ENCODE measurements at places on chromosomes 7 and 10. TPM values are rescaled to one million over a fixed set of nuclear protein-coding genes. Genes with fewer than 3 reads are reported as not detected.

DNA sequence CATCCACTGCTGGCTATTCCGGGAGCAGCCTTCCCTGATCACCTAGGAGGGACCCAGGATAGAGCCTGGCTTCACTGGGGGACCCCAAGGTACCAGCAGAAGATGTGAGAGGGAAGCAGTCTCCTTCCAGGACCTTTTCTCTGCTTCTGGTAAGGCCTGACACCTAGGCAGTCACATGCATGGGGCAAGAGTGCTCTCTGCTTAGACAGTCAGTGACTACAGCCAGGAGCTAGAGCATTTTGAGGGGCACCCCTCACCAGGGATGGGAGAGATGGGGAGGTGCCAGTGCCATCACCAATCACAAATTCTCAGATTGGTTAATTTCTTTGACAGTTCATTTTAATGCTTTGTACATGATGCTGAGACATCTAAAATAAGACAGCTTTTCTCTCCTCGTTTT, 13.9 kb upstream of the ADO start:
- H3K4me1 ChIP-seq: no peaks in the 10 kb centered on the region
- H3K27ac ChIP-seq: no peak overlapping the region
- no peaks in the 10 kb centered on the region for H3K27me3 ChIP-seq

DNA sequence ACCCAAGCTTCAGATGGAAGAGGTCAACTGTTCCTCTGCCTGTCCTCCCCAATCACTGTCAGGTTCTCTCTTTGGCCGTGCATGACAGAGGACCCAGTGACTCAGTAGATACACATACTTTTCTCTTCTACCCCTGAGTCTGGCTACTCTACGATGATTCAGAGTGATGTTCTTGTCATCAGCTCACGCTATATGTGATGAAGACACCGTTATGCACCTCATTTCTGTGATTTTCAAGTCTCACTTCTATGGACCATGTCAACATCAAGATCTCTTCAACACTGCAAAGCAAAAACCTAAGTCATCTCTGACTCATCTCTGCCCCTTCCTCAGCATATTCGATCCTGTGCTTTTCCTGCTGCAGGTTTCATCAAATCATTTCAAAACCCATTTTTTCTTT, 76.6 kb upstream of the DGKI start:
- H3K27me3 ChIP-seq: no peaks in the 10 kb centered on the region
- no peak overlapping the region for H3K4me3 ChIP-seq
- peaks cover 10% of the 10 kb centered on the region for H3K4me1 ChIP-seq
- no peak overlapping the region for H3K27ac ChIP-seq

DNA sequence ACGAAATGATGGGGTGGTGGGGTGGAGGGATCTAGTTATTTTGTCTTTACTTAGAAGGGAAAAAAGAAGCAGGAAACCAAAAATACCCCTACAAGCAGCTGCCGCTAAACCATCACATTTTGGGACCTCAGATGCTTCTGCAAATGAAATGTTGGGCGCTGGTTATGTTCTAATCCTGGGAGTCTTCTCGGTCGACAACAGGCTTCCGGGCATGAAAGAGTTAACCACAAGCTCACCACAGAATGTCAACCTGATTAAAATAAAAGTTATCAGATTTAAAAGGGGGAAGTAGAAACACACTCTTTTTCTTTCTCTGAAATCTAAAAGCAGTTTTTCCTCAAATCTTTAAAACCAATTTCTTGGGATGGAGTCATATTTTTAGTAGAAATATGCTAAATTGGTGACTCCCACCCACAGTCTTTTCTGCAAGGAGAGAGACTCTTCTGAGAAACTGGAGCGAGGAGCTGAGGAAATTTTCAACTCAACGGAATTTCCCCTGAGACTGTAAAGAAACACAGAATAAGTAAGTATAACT, 16.8 kb downstream of the IL2RA start:
- H3K36me3 ChIP-seq: no peaks in the 10 kb centered on the region
- no peaks in the 10 kb centered on the region for H3K4me1 ChIP-seq
- no peak overlapping the region for H3K27ac ChIP-seq
- DNase-seq: no peak
- no peak overlapping the region for H3K4me3 ChIP-seq

- H3K27me3 ChIP-seq: no peaks in the 10 kb centered on the region
- H3K4me1 ChIP-seq: no peaks in the 10 kb centered on the region
- H3K36me3 ChIP-seq: no peaks in the 10 kb centered on the region
- no peak overlapping the region for H3K27ac ChIP-seq
Observed at GRCh38 chr7:38736138-38736537, 105.0 kb upstream of the AMPH start.

DNA sequence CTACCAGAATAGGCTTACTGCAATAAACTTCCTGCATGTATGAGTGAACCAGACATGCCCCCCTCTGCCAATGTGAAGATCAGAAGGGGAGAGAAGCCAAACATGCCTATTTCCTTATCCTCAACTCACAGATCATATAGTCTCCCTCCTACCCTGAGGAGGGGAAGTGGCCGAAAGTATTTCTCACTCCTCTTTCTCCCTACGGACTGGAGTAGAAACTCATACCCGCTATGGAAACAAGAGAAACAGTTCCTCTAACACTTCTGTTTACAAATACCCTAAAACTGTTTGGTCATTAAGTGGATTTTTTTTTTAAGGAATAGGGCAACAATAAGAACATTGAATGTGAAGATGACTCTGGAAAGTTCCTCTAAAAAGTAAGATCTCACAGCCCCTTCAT, 31.4 kb downstream of the CCNJ start:
- H3K27me3 ChIP-seq: no peaks in the 10 kb centered on the region
- H3K36me3 ChIP-seq: no peaks in the 10 kb centered on the region
- no peaks in the 10 kb centered on the region for H3K4me1 ChIP-seq
- H3K4me3 ChIP-seq: no peak overlapping the region
- no peak overlapping the region for H3K27ac ChIP-seq

DNA sequence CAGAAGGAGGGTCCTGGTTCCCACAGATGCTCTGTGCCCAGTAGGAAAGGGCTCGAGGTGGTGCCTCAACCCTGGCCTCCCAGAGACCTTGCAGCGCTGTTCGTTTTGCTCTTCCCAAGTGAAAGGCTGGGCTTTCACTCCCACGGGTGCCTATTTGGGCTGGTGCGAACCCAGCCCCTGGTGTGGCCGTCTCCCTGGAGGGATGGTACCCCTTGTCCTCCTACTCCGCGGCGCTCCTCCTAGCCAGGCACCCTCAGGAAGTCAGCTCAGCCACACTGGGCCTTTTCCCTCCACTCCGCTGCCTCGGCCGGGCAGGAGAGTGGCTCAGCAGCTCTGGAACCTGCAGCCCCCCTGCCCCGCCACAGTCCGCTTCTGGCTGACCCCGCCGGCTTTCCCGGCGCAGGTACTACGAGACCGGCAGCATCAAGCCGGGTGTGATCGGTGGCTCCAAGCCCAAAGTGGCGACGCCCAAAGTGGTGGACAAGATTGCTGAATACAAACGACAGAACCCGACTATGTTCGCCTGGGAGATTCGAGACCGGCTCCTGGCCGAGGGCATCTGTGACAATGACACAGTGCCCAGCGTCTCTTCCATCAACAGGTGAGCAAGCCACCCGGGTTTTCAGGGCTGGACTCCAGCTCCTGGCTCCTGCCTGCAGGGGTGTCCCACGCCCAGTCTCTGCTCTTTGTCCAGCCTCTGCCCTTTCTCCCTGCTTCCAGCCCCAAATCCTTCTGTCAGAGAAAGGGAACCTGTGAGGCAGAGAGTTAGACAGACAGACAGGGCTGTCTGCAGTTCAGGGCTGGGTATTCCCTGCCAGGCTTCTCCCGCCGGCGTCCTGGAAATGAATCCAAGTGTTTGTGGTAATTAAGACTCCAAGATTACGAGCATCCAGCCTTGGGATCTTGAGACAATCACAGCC, 5.2 kb downstream of the PAX2 start:
- H3K4me3 ChIP-seq: no peak overlapping the region
- H3K4me1 ChIP-seq: no peaks in the 10 kb centered on the region
- no peak overlapping the region for H3K27ac ChIP-seq
- H3K27me3 ChIP-seq: peaks cover 5% of the 10 kb centered on the region

DNA sequence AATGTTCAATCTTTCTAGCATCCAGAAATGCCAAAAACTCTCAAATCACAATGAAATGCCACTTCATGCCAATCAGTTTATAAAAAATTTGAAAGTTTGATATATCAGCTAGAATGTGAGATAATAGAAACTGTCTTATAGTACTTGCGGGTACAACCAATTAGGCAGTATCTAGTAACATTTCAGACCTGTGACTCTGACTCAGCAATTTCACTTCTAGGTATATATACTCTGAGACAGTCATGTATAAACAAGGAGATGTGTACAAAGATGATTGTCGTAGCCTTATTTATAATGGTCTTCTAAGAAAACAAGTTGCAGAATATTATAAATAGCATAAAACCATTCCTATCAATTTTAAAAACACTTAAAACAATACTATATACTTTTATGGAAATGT, 252.3 kb upstream of the PODXL start:
- H3K36me3 ChIP-seq: no peaks in the 10 kb centered on the region
- H3K27ac ChIP-seq: no peak overlapping the region
- DNase-seq: no peak
- no peaks in the 10 kb centered on the region for H3K27me3 ChIP-seq

DNA sequence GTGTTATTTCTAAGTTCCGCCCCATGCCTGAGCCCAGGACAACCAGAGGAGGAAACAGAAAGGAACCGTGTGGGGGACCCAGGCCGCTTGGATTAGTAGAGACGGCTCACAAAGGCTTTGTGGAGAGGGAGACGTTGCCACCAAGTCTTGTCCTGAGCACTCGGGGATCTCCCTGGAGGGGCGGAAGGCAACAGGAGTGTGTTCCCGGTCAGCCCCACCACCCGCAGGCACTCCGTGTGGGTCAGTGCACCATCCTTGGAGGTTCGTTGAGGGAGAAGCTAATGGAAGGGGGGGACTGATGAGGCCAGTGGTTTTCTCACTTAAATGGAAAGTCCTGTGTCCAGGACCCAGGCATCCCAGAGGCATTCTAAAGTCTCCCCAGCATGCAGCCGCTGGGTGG, 26.7 kb upstream of the EN2 start:
- H3K36me3 ChIP-seq: no peaks in the 10 kb centered on the region
- no peaks in the 10 kb centered on the region for H3K27me3 ChIP-seq
- no peak overlapping the region for H3K4me3 ChIP-seq
- DNase-seq: peak; percentile 24
- H3K4me1 ChIP-seq: no peaks in the 10 kb centered on the region

DNA sequence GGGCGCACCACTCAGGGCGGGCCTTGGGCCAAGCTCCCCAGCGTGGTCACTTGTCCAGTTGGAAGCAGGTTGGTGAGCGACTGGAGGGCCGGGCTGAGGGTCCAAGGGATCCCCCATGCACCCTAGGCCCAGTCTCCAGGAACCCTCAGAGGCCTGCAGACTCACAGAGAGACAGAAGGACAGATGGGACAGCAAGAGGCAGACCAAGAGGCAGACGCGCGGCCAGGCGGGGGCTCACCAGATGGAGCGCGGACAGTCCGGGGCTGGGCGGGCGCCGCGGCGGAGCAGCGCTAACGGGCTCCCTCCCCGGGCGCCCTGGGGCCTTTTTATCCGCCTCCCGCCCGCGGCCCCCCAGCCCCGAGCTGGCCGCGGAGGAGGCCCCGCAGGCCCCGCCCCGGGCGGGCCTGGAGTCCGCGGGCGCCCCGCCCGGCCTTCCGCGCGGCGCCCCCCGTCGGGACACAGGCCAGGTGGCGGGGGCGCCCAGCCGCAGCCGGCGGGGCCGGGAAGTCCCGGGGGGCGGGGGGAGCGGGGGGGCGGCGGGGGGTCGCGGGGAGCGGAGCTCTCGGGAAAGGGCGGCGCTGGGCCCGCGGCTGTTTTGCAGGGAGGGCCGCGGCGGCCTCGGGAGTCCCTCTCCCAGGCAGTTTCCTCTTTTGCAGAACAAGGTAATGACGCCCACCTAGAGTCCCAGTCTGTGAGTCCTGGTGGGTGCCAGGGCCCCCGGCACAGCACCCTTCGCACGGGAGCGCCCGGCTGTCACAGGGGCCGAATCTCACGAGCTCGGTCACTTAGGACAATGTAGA, at the start of gene LOXL4:
LOXL4 (minus strand) TSS at position 301 of the 800 bp plus-strand sequence. CDS start 5,175 bp downstream, outside the sequence.
- no peak within 1 kb of the TSS for H3K27ac ChIP-seq
- no peaks in the 10 kb centered on the region for H3K36me3 ChIP-seq
- no peak for DNase-seq

- no peaks in the 10 kb centered on the region for H3K27me3 ChIP-seq
- no peak for DNase-seq
- no peaks in the 10 kb centered on the region for H3K36me3 ChIP-seq
Observed at GRCh38 chr10:113322843-113323242, 230.0 kb upstream of the HABP2 start.

GRCh38 chr10:122662231-122662630, 37.4 kb downstream of the C10orf120 start:
- no peak overlapping the region for H3K27ac ChIP-seq
- H3K36me3 ChIP-seq: no peaks in the 10 kb centered on the region
- H3K27me3 ChIP-seq: no peaks in the 10 kb centered on the region
- H3K4me1 ChIP-seq: no peaks in the 10 kb centered on the region

DNA sequence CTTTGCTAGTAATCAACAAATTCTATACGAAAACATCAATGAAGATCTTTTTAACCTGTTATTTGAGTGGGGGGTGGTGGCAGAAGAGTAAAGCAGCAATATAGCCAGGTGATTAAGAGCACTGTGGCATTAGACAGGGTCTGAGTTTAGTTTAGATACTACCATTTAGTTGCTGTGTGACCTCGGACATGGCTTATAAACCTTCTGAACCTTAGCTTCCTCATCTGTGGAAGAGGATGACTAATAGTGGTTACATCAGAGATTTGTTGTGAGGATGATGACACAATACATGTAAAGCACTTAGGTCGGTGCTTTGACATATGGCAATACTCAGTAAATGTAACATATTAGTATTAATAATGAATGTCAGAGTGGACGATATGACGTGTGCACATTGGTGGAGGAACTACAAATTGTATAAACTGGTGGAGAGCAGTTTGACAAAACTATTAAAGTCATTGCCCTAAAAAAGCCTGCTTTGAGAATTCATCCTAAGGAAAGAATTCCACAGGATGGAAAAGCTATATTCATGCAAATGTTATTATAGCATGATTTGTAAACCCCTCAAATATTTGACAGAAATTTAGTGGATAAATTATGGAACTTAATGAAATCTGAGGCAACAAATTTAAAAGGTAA, 24.3 kb downstream of the SPAG6 start:
- no peak overlapping the region for H3K27ac ChIP-seq
- no peak overlapping the region for H3K4me3 ChIP-seq
- H3K27me3 ChIP-seq: no peaks in the 10 kb centered on the region
- H3K36me3 ChIP-seq: no peaks in the 10 kb centered on the region
- no peaks in the 10 kb centered on the region for H3K4me1 ChIP-seq

- no peaks in the 10 kb centered on the region for H3K27me3 ChIP-seq
- H3K4me3 ChIP-seq: no peak overlapping the region
- no peak for DNase-seq
- H3K36me3 ChIP-seq: no peaks in the 10 kb centered on the region
Observed at GRCh38 chr7:46385662-46386309, 464.7 kb upstream of the IGFBP3 start.

The CYP3A7 gene
- 252 TPM for total RNA-seq

DNA sequence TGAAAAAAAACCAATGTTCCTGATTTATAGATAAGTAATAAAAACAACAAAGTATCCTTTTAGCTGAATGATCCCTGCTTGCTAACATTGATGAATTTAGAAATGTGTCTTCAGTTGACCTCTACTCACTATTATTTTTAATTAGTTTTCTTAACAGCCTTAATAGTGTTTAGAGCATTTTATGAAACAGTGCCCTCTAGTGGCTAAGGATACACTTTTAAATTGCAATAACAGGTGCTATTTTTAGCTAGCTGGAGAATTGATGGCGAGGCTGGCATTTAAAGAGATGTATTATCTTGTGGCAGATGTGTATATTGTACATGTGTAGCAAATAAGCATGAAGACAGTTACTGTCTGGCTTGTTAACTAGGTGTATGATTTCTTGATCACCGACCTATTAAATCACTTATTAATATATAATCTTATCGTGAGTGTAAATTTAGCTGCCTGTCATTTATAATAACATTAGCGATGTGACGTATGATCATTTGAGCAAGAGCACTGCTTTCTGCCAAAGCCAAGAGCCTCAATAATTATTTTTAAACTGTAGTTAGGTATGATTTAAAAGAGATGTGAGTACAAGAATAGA, 451.9 kb downstream of the DPP6 start:
- no peaks in the 10 kb centered on the region for H3K4me1 ChIP-seq
- H3K27ac ChIP-seq: no peak overlapping the region
- DNase-seq: no peak
- H3K27me3 ChIP-seq: peaks cover 4% of the 10 kb centered on the region

Data from right lobe of liver (tissue), 6 donors.